ENCODE measurements at places on chromosomes 1 and 21.

GRCh38 chr1:240401731-240402130, 210.2 kb downstream of the GREM2 start:
- no peak for DNase-seq

DNA sequence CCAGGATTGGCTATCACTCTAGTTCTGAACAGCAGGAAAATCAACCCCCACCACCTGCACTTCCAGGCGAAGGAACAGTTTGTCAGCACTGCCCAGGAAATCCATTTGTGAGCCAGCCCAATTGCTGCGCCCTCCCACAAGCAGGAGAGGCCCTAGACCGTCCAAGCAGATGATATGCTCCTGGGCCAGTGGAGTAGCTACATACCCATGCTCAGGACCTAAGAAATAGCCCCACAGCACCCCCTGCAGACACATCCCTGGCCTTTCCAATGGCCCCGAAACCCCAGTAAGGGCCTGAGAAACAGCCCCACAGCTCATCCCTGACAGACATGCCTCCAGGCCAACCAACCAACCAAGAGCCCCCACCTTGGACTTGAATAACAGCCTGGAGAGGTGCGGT, 111.5 kb upstream of the ZC3H11B start:
- DNase-seq: no peak

GRCh38 chr1:111769517-111770146, 13.9 kb downstream of the DDX20 start:
- peak; percentile 18 for DNase-seq

GRCh38 chr1:84089867-84090266, 54.2 kb upstream of the PRKACB start:
- no peak for DNase-seq

DNA sequence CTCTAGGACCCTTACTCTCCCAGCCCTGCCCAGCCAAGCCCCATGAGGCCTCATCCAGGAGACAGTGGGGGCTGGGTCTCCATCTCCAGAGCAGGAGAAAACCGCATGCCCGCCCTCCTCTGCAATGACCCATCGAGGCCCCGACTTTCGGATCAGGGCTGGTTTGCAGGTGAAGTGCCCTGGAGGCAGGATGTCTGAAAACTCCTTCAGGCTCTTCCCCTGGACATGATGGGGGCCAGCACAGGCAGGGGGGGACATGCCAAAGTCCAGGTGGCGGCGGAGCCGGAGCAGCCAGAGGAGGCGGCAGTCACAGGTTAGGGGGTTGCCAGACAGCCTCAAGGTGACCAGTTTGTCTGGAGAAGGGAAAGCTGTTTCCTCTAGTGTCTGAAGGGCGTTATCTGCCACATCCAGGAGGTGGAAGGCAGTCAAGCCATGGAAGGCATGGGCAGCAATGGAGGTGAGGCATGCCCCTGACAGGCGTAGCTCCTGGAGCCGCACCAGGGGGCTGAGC, 3.9 kb downstream of the LINGO4 start:
- DNase-seq: no peak

- DNase-seq: no peak
Observed at GRCh38 chr21:45747233-45747766, 103.8 kb downstream of the PCBP3 start.

DNA sequence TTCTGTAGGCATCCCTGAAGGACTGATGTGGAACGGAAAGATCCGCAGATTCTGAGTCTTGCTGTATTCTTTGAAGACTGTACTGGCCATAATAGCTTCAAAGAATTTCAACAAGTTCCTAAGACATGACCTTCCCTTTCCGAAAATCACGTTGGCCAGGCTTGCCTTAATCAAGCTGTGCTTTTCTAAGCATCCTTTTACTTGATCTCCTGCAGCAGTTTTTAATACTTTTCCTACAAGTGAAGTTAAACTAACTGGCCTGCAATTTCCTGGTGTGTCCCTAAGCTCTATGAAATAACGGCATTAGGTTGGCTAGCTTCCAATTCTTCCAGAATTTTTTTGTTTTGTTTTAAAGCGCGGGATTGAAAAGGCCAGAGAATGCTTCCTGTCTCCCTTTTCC, 40.3 kb downstream of the SPAG17 start:
- no peak for DNase-seq

DNA sequence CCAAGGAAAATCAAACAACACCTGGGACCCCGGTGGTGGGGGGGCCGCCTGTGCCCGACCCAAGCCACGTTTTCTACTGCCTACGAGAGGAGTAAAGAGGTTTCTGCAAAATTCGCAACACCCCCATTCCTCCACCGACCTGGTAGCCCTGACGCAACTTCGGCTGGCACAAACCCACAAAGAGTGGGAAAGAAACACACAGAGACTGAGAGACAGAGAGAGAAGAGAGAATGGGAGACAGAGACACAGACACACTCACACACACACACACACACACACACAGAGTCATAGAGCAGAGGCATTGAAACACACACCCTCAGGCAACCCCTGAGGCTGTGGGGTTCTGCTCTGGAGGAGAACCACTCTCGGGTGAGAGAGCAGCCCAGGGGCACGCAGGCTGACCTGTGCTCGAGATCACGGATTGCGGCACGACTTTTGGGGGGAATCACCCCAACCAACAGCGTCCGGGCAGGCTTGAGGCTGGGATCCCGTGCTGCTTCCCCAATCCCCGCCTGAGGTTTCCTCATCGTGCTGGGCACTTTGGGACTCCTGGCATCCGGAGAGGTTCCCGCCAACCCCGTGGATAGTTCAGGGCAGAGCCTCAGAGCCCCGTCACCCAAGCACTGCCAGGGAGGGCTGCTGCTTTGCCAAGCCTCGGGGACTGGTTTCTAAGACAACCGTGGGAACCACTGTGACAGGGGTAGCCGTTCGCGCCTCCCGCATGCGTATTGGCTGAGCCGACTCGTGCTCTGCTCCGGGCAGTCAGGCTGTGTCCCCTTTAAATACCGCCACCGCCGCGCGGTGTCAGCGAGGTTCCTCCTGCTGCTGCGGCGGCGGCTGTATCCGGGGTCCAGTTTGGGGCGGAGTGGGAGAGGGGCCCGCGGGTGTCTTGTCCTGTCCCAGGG, 682.4 kb upstream of the TPTE start:
- DNase-seq: no peak

- no peak for DNase-seq
Observed at GRCh38 chr1:109296782-109297181, 10.0 kb downstream of the MYBPHL start.

DNA sequence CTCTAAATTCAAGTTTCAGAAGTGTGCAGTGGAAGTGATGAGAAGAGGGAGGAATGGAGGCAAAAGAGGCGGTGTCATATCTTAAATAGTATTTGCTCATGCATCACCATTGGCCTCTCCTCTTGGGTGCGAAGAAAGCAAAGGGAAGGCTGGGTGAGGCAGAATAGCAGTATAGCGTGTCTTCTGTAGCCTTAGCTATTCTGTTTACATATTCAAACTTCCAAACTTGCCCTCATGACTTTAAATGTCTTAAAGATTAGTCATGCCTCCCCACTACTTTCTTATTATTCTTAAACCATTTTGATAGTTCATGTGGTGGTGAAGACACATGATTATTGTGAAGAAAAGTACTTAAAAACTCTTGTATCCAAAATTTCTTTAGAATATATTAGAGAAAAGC, 104.6 kb upstream of the TENT5C start:
- no peak for DNase-seq

GRCh38 chr1:222018041-222018440, 276.2 kb upstream of the DUSP10 start:
- DNase-seq: no peak

DNA sequence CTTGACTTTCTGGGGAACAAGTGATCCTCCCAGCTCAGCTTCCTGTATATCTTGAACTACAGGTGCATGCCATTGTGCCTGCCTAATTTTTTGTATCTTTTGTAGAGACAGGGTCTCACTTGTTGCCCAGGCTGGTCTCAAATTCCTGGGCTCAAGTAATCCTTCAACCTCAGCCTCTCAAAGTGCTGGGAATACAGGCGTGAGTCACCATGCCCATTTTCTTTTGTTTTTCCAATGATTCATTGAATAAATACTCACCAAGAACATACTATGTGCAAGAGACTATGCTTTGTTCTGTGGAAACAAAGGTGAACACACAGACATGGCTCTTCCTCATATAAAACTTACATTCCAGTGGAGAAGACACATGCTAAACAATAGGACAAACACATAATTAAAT, 407.8 kb upstream of the DAB1 start:
- DNase-seq: peak; percentile 30

- DNase-seq: no peak
Observed at GRCh38 chr1:193346085-193346484, 159.7 kb upstream of the B3GALT2 start.

DNA sequence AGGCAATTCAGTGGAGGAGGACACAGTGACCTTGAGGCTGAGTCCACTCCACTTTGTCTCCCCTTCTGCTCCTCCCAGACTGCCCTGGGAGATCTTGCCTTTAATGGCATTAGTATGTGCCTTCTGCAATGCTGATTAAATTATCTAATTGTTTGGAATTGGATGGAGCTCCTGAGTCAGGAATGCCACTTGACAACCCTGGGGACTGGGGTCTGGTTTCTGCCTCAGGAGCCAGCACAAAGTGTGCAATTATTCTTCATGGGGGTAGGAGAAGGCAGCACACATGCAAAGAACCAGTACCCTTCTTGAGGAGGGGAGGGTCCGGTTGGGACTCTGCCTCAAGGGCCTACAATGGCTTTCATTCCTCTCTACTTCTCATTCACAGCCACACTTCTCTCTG, 11.9 kb upstream of the PLXNA2 start:
- DNase-seq: no peak

DNA sequence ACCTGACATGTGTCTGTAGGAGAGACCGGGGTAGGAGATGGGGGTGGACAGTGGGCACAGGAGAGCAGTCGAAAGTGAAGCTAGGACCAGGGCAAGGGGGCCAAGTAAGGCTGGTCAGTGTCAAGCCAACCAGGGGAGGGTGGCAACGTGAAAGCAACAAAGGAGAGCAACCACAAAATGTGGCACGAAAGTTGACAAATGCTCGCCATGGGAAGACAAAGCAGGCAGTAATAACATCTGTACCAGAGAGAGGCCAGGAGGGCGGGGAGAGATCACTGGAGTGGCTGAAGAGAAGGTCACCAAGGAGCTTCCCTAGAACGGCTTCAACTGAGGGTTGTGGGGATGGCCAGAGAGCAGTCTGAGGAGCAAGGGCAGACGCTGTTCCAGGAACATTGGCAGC, 17.0 kb downstream of the QSOX1 start:
- no peak for DNase-seq

DNA sequence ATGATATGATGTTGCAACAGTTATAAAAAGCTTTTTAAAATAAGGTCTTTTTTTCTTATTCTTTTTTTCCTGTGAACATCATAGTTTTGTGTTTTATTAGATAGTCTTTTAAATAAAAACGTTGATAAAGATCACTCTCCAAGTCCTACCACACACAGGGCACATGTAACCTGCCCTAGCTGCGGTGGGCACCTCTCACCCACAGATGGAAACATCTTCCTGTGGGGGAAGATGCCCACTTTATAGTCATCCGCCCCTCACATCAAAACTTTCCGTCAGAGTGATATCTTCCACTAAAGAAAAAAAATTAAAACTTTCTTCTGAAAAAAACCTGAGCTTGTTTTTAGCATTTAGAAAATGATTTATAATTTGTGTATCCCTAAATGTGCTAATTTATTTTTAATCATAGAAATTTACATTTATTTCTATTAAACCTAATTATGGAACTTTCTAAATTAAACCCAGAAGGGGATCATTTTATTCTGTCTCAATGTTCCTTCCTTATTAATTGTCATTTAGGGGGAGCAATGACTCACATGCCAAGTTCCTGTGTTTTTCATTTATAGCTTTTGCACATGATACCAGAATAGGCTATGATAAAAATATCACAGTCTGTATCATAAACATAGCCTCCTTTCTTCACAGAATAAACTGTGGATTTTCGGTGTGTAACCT, 24.7 kb downstream of the TNFRSF9 start:
- DNase-seq: no peak

GRCh38 chr1:20336105-20336605, 45.5 kb downstream of the VWA5B1 start:
- no peak for DNase-seq

DNA sequence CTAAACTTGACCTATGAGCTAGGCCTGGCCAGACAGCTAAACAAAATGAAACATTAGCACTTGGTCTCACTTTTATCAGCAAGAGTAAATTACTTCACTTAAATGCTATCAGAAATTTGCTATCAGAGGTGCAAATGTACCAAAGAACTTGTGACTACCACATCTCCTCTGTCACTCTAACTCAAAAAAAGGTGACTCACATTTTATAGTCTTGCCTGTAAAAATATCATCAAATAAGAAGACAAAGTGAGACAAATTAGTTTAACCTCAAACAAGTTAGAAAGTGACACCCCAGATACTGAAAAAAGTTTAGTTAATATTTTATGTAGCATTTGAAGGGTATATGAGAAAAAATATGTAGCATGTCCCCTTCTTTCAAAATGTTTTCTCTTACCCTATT, 76.9 kb downstream of the EPS15 start:
- no peak for DNase-seq

- no peak for DNase-seq
Observed at GRCh38 chr1:172883387-172883791, 167.4 kb downstream of the TNFSF18 start.

GRCh38 chr1:200334661-200335256, 75.1 kb downstream of the ZNF281 start:
- no peak for DNase-seq

All from Panc1 (cell line).